ENCODE measurements at places on chromosomes 12 and 14.
A peak's percentile ranks its signal among the peaks of the same experiment; 100 is the strongest.

- peak; percentile 17 for DNase-seq
Observed at GRCh38 chr14:22314183-22314820, 274.7 kb downstream of the DAD1 start.

DNA sequence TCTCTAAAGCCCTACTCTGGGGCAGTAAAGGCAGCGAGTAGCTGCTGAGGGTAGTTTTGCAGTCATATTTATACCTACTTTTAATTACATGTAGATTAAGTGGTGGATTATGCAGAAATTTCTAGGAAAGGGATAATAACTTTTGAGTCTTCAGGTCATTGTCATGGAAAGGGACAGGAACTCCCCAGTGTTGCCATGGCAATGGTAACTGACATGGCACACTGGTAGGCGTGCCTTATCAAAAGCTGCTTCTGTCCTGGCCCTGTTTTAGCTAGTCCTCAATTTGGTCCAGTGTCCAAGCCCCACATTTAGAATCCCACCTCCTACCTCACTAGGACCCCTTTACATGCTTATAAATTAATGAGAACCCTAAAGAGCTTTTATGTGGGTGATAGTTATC is 303.1 kb downstream of the VRK1 start:
- DNase-seq = no peak

DNA sequence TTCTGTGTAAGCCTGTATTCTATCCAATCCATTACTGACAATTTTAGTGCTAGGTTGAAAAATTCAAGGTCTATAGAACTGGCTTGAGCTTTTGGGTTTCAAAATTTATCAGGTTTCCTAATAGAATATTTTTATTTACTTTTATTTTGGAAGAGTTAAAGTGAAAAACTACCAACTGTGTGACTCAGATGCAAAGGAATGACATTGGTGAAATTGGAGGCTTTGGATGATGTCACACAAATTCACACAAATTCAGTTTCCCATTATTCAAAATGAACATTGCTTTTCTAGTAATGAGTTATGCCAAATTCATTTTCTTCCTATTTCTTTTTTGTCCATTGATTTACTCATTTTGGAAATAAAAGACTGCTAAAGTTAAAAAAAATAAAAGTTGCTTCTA is 186.9 kb downstream of the ALX1 start:
- no peak for DNase-seq

GRCh38 chr12:42859612-42860011 is 270.1 kb upstream of the PRICKLE1 start:
- no peak for DNase-seq

- DNase-seq = no peak
Observed at GRCh38 chr14:104363891-104364760, 215.4 kb upstream of the C14orf180 start.

DNA sequence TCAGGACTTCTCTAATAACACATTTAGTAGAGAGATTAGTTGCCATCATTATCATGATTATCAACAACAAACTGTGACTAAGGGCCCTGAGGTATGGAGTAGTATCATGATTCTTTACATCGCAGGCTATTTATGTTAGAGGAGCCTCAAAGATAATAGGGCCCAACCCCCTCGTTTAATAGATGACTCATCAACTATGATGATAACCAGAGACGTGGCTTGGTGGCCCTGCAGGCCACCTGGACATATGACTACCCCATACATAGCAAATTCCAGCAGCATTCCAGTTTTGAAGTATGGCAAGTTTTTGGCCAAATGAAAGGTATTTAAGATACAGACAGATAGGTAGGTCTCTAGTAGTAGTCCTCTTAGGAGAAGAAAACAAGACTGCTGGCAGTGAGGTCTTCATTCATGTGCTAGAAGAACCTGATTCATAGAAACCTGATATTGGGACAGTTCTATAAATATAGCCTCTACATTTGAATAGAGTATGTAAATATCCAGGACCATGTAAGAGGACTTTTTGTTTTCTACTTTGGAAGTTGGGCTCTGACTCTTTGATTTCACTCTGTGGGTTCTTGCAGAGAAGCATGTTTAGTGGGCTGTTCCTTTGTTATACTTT is 5.6 kb downstream of the RIC8B start:
- DNase-seq = no peak
